ENCODE measurements at places on chromosomes 7 and 10. TPM values are rescaled to one million over a fixed set of nuclear protein-coding genes. Genes with fewer than 3 reads are reported as not detected.

- no peak for DNase-seq
These were observed 71.4 kb upstream of the RHEB start for GRCh38 chr7:151590850-151591771.

DNA sequence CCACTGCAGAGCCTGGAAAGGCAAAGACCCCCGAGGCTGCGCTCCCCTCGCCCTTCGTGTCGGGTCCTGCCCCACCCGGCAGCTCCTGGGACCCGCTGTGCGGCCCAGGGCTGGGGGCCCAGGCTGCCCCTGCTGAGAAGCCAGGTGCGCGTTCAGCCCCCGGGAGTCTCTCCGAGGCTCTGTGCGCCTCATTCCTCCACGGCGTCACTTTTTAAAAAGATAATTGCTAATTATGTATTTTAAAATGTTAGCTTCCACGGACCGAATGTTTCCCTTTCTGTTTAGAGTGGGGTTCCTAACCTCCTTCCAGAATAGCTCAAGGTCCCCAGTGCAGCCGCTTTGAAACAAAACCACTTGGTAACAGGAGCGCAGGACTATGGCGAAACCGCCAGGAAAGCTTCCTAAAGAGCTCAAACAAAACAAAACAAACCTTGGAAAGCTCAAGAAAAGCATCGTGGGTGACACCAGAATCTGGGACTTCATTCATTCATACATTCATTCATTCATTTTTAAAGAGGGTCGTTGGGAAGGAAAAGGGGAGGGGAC lies 45.6 kb downstream of the PDIA4 start:
- DNase-seq, result no peak

DNA sequence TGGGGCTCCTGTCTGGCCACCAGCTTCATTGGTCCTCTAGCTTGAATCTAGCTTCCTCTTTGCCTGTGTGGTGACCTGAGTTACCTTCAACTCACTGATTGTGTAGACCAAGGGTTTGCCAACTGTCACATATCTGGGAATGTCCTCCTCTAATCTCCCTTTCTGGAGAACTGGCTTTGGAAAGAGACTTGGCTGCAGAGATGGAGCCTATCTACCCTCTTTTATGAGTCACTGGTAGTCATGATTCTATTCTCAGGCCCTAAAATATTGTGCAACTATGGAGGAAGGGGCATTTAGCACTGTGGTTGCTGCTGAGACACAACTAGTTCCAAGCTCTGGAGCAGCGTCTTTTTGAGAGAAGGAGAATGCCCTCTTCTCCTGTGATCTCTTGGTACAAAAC lies 691.3 kb downstream of the KCNMA1 start:
- no peak for DNase-seq

- DNase-seq, result no peak
These were observed 163.1 kb upstream of the NPVF start for GRCh38 chr7:25391295-25391861.

GRCh38 chr10:12431151-12432101 lies 82.1 kb downstream of the CAMK1D start:
- no peak for DNase-seq

DNA sequence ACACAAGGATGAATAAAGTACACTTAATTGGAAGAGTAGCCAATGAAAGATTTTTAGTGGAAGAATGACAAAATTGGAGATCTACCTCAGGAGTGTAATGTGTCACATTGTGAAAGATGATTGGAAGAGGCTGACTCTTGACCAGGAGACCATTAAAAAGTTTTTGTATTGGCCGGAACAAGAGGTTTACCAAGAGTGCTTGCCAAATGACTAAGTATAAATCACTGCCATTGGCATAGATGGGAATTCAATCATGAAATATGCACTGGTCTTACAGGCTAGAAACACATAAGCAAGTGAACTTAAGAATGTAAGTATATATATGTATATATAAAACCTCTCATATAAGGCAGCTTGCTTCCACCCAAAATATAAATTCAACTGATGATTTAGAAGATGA lies 58.7 kb upstream of the TFEC start:
- no peak for DNase-seq

DNA sequence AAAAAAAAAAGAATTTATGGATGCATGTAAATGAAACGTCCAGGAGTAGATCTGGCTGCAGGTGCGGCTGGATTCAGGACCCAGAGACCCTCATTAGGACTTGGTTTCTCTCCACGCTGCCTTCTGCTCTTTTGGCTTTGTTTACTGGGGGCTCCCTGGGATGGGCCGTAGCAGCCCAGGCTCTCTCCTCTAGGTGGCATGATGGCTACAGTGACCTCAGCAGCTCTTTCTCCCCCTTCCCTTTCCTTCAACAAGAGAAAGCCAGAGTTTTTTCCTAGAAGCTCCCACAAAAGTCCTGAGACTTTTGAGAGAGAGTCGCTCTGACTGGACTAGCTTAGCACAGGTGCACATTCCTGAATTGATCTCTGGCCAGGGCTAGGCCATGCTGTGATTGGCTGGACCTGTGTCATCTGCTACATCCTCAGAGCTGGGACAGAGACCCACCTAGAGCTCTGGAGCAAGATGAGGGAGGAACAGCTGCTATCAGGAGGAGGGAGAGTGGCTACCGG lies 67.8 kb upstream of the PDCD4 start:
- DNase-seq, result no peak

- DNase-seq, result no peak
These were observed 449 bp downstream of the NUDT5 start for GRCh38 chr10:12195281-12195602.

GRCh38 chr7:82549616-82550285 lies 106.2 kb upstream of the CACNA2D1 start:
- DNase-seq, result no peak

- DNase-seq, result no peak
These were observed 79.1 kb downstream of the MGMT start for GRCh38 chr10:129546106-129546505.

- DNase-seq, result no peak
These were observed 14.4 kb upstream of the ITGB1 start for GRCh38 chr10:32972460-32972859.

GRCh38 chr10:62858364-62858763 lies 42.2 kb upstream of the EGR2 start:
- no peak for DNase-seq

The ENKUR gene
- total RNA-seq, result not detected

The JCAD gene
- not detected for total RNA-seq

The ZNF804B gene
- not detected for total RNA-seq

The PRSS2 gene
- not detected for total RNA-seq

The FBXL15 gene
- total RNA-seq, result 21.0 TPM

The COL26A1 gene
- not detected for total RNA-seq

The GPRIN2 gene
- not detected for total RNA-seq

Measured in naive thymus-derived CD4-positive, alpha-beta T cell (primary cell).